Activated T-helper 1 cell treated with anti-CD3 and anti-CD28 coated beads, Interleukin-2, amount 50 U/mL, for 16 hours (primary cell): ENCODE measurements at places on chromosomes 2 and 18.

DNA sequence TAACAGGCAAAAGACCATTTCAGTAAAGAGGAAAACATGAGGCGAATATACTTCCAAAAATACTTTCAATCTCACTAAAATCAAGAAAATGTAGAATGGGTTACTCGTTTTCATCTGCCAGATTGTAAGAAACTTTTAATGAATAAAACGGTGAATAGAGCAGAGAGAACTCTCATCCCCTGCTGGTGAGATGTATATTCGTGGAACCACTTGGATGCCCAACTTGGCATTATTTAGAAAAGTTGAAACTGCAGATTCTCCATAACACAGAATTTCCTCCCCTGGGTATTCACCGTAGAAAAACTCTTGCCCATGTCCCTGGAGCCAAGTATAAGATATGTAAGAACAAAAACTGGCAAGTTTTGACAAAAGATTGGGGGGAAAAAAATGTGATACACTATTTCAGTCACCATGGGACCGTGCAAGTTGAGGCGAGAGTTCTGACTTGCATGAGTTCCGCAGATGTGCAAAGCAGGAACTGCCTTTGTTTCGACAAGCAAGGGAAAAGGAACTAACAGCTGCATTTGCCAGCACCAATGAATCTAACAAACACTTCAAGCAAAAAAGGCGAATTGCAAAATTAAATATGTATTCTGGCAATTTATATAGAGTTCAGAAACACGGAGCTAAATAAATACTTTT lies 14.8 kb downstream of the TIMM21 start:
- DNase-seq, result no peak

GRCh38 chr2:118050974-118051373 lies 37.1 kb upstream of the CCDC93 start:
- DNase-seq, result no peak

GRCh38 chr2:210288408-210288807 lies 26.6 kb downstream of the MYL1 start:
- DNase-seq, result no peak

GRCh38 chr18:67646890-67647289 lies 130.4 kb upstream of the DSEL start:
- no peak for DNase-seq

GRCh38 chr2:196105951-196106350 lies 37.3 kb upstream of the DNAH7 start:
- DNase-seq, result no peak

DNA sequence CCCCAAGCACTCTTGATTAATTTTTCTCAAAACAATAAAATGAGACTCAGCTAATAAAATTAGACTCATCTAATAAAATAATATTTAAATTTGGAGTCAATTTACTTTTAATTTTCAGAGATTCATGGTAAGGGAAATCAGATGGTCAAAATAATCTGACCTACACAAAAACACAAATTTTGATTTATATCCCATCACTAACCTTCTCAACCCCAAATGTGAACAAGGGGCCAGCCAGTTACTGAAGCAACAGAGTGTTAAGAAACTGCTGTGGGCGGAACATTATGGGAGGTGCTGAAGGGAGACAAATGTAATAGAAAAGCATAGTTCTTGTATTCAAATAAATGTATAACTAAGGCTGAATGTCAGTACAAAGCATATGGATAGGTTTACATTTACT lies 28.5 kb upstream of the PPP3R1 start:
- DNase-seq, result no peak

DNA sequence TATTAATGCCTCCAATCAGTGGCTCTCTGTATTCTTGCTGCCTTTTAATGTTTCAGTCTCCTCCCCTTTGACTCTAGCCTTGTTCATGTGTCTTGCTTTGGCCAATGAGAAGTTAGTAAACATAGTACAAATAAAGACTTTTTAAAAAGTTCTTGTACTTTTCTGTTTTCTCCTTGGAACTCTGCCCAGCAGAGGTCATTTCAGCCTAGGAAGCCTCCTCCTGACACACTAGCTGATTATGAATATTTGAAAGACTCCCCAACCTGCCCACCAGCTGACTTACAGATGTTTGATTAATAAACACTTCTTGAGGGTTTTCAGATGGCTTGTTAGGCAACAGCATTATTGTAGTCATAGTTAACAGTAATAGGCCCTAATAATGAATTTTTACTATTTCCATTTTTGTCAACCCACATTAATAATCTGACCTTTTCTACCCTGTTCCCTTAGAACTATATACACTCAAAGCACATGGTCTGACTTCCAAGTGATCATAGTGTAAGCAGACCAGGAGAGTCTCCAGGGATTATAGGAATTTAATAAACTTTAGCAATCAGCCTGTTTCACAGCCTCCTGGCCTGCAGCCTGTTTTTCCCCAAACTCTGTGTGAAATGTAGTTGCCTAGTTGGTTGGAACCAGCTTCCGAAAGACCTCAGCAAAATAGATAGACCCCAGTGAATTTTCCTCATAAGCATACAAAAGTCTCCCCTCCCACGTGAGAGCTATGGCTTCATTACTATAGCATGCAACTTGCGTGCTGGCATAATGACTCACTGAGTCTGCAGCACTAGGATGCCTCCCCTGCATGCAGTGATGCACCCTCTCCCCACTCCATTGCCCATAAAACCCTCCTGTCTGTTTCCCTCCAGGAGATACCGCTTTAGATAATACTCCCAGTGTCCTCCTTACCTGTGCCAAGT lies 670.7 kb upstream of the ZNF804A start:
- no peak for DNase-seq

GRCh38 chr2:206273905-206274304 lies 558 bp upstream of the ZDBF2 start:
- DNase-seq, result no peak

- DNase-seq, result no peak
Measured at GRCh38 chr2:168198476-168199207, 48.8 kb downstream of the STK39 start.

- DNase-seq, result no peak
Measured at GRCh38 chr18:59985289-59985688, 85.5 kb downstream of the PMAIP1 start.

DNA sequence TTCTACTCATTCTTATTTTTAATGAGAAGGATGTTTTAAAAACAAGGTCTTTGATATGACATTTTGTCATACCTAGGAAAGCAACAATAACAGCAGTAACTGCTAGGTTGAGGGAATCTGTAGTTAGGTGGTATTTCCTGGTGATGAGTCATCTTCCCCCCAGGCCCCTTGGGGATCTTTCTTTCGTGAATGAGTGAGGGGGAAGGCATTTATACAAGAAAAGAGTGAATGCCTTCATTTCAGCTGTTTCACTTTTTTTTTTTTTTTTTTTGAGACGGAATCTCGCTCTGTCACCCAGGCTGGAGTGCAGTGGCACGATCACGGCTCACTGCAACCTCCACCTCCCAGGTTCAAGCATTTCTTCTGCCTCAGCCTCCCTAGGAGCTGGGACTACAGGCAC lies 108.6 kb downstream of the MAP4K4 start:
- no peak for DNase-seq

DNA sequence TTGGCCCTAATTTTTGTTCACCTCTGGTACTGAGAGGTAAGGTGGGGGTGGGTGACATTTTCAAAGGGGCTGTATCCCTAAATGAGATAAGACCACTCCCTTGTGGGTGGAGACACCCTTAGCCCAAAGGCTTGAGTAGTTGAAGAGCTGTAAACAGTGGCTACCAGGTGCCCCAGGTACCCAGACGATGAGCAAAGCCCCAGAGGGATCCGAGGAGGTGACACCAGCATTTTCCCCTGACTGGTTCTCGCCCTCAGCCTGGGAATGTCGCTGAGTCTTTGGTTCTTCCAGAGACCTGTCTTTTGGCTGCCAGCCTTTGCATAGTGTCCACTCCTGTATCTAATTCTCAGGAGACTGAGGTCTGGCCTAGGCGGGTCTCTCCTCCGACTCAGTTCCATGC lies 36.5 kb downstream of the RRM2 start:
- DNase-seq, result no peak

DNA sequence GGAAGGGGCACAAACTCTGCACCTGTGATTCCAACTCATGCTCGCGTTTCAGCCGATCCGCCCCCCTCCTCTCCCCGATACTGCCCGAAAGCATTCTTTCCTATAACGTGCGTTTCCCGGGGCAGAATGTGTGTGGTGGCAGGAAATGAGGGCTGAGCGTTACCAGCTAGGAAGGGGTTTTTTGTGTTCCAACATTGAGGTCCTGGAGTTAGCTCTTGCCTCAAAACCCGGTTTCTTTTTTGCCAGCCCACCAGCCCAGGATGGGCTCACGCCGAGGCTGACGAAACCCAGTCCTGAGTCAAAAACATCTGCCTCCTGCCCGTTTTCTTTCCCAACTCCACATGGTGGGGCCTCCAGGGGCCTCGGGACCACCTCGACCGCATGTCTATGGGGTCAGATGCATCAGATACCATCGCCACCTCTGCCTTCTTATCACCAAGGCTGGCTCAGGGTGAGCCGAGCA lies 113.7 kb upstream of the COPS8 start:
- DNase-seq, result no peak

DNA sequence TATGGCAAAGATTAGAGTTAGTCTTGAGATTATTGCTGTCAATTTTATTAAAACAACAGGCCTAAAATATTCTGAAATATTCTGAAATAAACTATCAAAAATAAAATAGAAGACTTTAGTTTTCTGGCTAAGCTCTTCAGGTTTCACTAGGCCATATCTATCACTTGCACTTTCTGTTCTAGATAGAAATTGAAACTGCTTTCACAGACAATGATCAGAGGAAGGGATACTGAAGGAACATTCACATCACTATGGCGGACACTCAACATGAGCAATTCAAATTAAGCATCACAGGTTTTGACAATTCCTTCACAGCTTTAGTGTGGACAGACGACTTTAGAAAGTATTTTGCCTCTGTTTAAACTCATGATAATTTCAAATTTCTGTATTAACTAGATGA lies 586.4 kb upstream of the REG3G start:
- DNase-seq, result no peak

DNA sequence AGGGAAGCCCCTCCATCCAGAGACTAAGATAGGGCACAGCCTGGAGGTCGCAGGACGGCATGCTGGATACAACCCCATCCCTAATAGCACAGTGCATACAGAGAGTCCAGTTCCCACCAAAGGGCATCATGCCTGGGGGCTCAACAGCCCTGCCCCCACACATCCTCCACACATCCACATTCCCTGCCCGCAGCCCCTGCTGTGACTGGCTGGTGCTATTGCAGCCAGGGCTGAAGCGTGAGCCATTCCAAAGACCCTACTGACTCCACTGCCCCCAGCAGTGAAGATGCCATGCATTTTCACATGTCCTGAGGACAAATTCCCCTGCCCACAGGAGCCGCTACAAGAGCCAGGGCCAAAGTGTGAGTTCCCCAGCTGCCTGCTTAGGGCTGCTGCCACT lies 641.6 kb downstream of the METTL4 start:
- no peak for DNase-seq

DNA sequence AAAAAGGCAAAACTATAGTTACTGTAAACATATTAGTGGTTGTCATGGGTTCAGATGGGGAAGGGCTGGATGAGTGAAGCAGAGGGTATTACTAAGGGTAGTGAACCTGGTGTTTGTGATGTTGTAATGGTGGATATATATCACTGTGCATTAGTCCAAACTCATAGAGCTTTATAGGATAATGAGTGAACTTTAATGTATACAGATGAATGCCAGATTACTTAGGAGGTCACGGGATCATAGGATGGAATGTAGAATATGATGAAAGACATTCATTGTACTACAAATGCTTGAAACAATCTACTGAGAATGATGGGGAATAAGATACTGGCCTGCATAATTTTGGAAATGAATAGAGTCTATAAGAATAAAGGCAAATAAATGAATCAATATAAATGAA lies 226.7 kb upstream of the ZNF804A start:
- no peak for DNase-seq

GRCh38 chr18:13311193-13311592 lies 92.6 kb downstream of the LDLRAD4 start:
- DNase-seq, result no peak

DNA sequence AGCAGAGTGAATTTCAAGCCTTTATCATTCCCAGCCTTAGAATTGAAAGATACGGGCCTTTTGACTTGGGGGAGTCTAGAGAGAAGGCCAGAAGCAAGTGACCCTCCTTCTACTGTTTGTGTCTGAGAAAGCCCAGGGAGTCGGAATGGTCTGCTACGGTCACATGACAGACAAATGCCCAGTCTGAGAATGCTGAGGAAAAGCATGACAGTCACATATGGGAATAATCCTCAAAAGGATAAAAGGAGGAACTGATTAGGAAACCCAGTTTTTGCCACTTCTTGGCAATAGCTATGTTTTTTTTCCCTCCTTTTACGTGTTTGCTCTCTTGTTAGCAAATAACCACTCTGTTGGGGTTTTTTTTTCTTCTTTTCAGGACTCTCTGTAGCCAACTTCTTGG lies 38.1 kb upstream of the HNRNPA3 start:
- no peak for DNase-seq

DNA sequence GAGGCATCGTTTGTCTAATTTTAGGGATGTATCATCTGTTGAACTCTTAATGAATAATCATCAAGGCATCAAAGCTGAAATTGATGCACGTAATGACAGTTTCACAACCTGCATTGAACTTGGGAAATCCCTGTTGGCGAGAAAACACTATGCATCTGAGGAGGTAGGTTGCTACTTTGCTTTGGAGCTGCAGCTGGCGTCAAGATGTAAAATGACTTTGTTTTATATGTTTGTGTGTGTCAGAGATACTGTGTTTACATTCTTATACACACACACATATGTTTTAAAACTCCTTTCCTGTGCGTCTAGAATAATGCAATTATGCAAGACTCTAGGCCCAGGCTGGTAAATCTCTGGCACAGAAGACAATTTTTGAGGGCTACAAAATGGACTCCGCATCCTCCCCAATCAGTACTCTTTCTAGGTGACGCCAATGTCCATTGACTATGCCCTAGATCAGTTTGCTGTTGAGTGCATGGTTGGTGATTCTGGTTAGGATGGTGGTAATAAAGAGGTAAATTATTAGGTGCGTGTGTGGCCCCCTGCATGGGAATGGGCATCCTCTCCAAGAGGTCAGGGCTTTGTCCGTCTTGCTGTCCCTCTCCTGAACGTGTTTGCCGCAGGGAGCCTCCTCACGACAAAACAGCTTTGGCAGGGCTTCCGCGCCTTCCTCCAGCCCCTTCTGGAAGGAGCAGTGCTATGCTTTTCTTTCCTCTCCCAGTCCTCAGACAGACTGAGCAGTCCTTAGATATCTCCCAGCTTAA lies 68.2 kb upstream of the EML6 start:
- DNase-seq, result no peak

GRCh38 chr18:57353137-57353939 lies 981 bp downstream of the ST8SIA3 start:
- DNase-seq, result no peak

GRCh38 chr2:16632598-16632997 lies 33.0 kb downstream of the CYRIA start:
- DNase-seq, result no peak

DNA sequence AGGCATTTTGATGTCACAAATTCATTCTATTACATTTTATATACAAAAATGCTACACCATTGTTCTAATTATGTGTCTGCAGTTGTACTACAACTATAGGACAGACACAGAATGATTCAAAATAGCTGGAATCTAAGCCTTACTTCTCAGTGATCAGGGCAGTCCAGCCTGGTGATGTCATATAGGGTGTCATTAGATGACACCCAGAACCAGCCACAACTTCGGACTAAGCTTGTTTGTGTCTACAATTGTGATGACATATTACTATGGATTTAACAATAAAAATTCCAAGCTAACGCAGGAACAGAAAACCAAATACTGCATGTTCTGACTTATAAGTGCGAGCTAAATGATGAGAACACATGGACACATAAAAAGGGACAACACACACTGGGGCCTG lies 31.0 kb downstream of the M1AP start:
- no peak for DNase-seq
